GM12892 (cell line): ENCODE measurements at places on chromosomes 1 and 21.

DNA sequence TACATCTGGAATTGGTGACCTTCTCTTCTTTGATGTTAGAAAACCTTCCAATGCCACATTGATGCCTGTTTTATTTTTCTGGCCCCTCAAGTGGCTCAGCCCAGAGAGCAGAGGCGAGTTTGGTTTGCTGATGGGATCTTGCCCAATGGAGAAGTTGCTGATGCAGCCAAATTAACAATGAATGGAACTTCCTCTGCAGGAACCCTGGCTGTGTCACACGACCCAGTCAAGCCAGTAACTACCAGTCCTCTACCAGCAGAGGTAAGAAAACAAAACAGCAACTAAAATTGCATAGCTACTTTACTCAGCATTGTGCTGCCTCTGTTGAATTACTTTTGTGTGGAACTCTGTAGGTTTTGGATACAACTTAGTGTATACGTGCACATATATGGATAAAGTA, 97.6 kb downstream of the CC2D1B start:
- no peak for DNase-seq

- peak; percentile 40 for DNase-seq
Measured at GRCh38 chr1:202692959-202693555, 17.2 kb downstream of the SYT2 start.

- DNase-seq = no peak
Measured at GRCh38 chr1:246447501-246447900, 59.6 kb downstream of the SMYD3 start.

DNA sequence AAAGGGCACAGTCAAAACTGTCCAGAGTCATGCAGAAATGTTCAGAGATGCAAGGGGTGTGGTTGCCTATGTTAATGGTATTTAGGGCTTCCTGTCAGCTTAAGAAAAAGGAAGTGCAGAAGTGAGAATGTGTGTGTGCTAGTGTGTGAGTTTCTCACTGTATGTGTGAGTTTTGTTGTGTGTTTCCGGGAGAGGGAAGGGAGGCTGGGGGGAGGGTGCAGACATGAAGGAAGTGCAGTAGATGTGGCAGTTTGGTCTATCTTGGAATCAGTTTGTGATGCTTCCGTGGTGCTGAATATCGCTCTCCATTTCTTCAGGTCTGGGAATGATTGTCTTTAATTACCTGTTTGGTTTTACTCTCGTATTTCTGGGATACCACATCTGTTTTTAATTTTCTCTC, 16.5 kb upstream of the ATP6V1G3 start:
- DNase-seq = peak; percentile 4

GRCh38 chr1:64268653-64269557, 65.5 kb downstream of the UBE2U start:
- peak; percentile 21 for DNase-seq

DNA sequence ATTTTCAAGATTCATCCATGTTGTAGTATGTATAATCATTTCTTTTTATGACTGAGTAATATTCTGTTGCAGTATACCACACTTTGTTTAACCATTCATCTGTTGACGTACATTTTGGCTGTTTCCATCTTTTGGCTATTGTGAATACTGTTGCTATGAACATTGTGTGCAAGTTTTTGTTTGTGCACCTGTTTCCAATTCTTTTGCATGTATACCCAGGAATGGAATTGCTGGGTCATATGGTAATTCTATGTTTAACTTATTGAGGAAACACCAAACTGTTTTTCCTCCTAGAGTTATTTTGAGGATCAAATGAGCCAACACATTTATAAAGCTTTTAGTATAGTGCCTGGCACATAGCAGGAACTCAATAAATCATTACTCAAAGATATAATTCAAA, 49.2 kb upstream of the MAN1A2 start:
- DNase-seq = no peak

DNA sequence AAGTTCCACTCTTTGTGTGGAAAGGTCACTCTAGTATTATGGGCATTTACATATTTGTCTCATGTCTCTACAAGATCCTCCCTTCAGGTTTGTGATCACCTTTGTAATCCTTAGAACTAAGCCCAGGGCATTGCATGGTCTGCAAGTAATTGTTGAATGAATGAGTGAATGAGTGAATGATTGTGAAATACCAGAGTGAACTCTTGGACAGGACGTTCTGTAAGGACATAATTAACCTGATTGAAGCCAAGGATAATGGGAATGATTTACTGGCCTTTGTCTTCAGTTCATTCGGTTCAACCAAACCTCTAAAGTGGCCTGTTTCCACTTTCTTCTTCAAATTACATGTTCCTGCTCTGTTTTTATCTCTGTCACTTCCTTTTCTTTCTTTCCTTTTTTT, 83.0 kb upstream of the TSPAN2 start:
- DNase-seq = no peak

DNA sequence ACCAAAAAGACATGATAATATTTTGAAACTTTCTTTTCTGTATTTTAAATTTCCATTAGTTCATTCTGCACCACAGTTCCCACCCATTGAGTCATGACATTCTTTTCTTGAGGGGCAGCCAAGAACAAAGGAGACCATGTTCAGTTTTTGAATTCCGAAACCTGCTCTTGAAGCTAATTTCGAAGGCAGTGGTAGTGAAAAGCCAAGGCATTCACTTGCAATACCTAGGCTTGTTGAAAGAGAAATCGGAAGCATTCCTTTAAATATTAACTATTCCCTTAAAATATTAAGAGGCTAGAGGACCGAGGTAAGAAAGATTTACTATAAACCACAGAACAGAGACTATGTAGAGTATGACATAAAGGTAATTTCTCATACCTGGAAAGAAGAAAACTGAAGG, 256.3 kb downstream of the ADGRL2 start:
- no peak for DNase-seq

DNA sequence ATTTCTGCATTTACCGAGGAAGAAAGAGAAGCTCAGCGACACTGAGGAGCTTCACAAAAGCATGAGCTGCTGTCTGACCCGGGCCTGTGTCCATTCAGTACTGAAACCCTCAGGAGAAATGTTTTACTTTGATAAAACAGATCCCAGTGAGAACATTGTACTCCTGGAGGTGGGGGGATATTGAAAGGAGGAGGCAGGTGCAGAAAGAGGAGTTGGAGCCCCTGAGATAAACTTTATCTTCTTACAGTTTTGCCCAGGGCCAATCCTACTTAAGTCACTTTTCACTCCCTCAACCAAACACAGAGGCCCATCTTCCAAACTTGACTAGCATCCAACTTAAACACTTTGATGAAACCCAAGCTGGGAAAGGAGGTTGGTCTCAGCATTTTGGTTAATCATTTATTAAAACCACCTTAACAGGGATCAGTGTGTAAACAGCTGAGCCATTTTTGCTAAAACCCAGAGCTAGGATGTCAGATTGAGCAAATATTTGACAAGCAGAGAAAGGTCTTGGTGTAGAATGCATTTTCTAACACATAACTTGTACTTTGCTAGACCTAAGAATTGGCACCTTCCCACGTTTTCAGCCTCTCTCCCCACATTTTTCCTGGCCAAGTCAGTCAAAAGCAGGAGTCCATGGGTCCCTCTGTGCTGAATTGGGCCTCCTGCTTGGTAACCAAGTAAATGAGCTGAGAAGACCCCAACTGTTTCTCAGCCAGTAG, 32.5 kb upstream of the SARS1 start:
- DNase-seq = no peak

- no peak for DNase-seq
Measured at GRCh38 chr1:71780681-71781080, 501.7 kb downstream of the NEGR1 start.

DNA sequence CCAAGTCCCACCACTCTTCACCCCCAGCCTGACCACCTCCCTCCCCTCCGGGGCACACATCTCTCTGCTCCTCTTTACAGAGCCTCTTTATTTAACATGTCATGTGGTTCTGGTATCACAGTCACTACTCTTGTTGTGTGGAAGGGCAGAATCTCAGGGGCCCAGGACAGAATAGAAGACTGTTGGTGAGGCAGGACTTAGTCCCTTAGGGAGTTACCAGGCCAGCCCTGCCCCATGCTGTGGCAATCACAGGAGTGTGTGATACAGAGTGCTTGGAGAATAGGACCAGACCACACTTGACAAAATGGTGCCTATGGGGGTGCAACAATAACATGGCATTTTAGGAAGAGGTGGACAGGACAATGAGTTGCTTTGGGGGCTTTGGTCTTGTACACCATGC, 43.0 kb upstream of the CRNN start:
- no peak for DNase-seq

DNA sequence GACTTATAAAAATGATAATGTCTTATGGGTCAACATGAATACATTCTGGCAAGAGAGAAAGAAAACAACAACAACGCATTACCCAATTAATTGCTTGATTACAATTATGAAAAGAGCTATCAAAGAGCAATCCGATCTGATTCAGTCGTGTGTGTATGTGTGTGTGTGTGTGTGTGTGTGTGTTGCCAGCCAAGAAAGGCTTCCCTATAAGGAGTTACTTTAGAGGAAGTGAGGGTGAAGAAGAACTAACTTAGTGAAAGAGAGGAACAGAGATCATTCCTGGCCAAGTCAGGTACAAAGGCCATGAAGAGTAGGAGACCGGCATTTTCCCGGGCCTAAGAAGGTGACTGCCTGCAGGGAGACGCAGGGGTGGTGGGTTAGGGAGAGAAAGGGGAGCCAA, 9.4 kb downstream of the TMEM35B start:
- DNase-seq = no peak

- no peak for DNase-seq
Measured at GRCh38 chr1:181919542-181919941, 142.0 kb downstream of the ZNF648 start.

GRCh38 chr1:197468543-197469175, 200.6 kb downstream of the CRB1 start:
- DNase-seq = no peak

DNA sequence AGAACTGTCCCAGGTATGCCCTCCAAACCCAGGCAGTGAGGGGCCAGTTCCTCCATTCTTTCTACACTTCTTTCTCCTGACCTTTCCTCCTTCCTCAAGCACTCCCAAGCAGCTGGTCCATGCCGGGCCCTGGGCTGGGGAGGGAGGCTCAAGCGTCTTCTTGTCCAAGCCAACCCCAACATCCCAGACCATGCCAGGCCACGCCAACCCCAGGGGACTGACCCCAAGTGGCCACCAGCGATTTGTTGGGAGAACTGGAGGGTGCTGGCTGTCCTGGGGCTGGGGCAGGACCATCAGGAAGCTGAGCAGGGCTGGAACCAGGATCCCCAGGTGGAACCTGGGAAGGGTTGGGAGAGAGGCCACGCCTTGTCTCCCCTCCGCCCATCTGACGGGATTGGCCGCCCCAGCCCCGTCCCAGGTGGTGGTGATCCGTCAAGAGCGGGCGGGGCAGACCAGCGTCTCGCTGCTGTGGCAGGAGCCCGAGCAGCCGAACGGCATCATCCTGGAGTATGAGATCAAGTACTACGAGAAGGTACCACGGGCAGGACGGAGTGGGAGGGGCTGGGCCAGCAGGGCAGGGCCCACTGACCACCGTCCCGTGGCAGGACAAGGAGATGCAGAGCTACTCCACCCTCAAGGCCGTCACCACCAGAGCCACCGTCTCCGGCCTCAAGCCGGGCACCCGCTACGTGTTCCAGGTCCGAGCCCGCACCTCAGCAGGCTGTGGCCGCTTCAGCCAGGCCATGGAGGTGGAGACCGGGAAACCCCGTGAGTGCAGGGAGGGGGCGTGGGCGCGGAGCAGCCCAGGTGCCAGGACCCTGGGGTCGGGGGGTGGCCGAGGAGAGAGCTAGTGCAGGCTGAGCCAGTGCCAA, 29.9 kb downstream of the EPHA8 start:
- DNase-seq = no peak

GRCh38 chr1:225677350-225678124, 24.6 kb upstream of the ENAH start:
- no peak for DNase-seq

- no peak for DNase-seq
Measured at GRCh38 chr1:42263019-42263418, 72.0 kb downstream of the FOXJ3 start.

DNA sequence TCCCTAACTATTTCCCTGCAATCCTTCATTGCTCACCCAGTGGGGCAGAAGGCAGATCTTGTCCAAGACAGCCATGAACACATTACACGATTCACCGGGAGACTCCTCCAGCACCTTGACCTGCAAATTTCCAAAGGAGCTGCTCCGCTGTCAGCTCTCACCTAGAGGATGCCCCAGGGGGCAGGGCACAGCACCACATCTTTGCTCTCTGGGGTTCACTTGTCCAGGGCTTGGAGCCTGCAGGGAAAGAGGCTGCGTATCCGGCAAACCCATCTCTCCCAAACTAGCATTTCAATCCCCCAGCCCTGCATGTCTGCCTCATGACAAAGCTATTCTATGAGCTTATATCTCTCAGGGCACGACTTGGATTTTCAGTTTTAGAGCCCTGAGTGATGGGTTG, 35.1 kb upstream of the OLIG2 start:
- DNase-seq = no peak

GRCh38 chr1:198681831-198682759, 43.3 kb downstream of the PTPRC start:
- no peak for DNase-seq

- DNase-seq = no peak
Measured at GRCh38 chr1:97820470-97821188, 100.2 kb downstream of the DPYD start.

DNA sequence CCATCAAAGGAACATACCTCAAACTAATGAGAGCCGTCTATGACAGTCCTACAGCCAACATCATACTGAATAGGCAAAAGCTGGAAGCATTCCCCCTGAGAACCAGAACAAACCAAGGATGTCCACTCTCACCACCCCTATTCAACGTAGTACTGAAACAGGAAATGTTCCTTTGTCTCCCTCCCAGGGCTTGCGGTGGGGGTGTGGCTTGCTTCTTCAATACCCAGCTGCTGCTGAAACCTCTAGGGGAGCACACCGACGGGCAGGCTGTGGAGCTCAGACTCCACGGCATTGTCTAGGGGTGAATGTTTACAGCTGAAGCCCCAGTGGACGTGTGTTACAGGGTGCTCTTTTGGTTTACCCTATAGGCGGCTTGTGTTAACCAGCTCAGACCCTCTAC, 30.5 kb upstream of the B3GALT2 start:
- no peak for DNase-seq

DNA sequence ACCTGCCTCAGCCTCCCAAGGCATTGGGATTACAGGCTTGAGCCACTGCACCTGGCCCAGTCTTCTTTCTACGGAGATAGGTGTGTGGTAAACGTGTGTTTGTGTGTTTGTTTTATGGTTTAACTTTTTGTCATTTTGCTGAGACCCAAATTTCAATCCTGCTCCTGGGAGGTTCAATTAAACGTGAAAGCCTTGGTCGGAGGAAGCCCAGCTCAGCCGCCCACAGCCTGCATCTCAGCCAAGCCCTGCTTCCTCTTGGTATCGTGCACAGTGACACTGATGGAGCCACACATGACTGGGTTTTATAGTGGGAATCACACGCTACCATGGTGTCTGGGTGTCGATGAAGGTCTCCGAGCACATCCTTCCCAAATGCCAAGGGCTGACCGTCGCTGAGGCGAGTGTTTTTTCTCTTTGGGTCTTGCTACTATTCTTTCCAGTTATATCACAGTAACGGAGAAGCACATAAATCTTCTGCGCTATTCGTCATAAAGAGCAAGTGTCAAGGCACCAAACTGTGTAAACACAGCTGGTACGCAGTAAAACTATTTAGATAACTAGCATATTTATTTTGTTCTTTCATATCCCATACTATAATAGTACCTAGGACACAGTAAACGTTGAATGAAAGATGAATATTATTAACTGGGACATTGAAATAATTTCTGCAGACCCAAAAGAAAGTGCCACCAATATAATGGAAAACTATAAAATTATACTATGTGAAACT, 39.3 kb downstream of the HLCS start:
- no peak for DNase-seq

GRCh38 chr1:189103956-189104355, 1373.7 kb downstream of the BRINP3 start:
- no peak for DNase-seq
